ENCODE measurements at places on chromosomes 3 and 15.

- no peak for DNase-seq
Measured at GRCh38 chr3:178901204-178901603, 170.4 kb downstream of the ZMAT3 start.

GRCh38 chr15:55652909-55653495 is 64.9 kb upstream of the PYGO1 start:
- no peak for DNase-seq

- DNase-seq: no peak
Measured at GRCh38 chr3:110504401-110504800, 567.2 kb upstream of the NECTIN3 start.

GRCh38 chr3:87397211-87397610 is 120.8 kb upstream of the POU1F1 start:
- DNase-seq: no peak

- DNase-seq: no peak
Measured at GRCh38 chr3:108554229-108554628, 35.0 kb downstream of the CIP2A start.

GRCh38 chr3:7146529-7146928 is 285.6 kb downstream of the GRM7 start:
- no peak for DNase-seq

- DNase-seq: no peak
Measured at GRCh38 chr3:177744873-177745606, 547.8 kb upstream of the TBL1XR1 start.

- no peak for DNase-seq
Measured at GRCh38 chr3:142909282-142909681, 20.4 kb upstream of the PCOLCE2 start.

GRCh38 chr3:14464141-14464465 is 61.7 kb downstream of the SLC6A6 start:
- DNase-seq: no peak

GRCh38 chr15:76517910-76518309 is 181.3 kb downstream of the ISL2 start:
- DNase-seq: no peak
